ENCODE measurements at places on chromosomes 3 and 15.

GRCh38 chr3:52752045-52752660 lies 18.6 kb downstream of the NEK4 start:
- DNase-seq = no peak

GRCh38 chr3:120566243-120566975 lies 29.7 kb upstream of the NDUFB4 start:
- no peak for DNase-seq

DNA sequence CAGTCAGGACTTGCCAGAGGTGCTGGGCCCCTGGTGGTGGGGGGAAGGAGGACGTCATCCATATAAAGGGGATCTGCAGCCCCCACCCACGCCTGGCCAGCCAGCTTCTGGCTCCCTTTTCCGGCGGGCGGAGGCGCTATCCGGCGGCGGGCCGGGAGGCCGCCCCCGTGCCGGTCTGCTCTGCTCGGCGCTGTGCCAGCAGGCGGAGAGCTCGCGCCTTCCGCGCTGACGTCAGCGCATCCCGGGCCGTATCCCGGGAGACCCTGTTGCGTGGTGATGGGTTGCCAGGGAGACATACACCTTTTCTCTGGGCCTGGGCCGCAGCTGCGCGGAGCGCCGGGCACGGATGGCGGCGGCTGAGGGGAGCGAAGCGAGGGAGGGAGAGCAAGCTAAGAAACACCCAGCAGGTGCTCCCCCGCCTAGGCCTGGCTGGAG lies 1.1 kb downstream of the FAM131A start:
- DNase-seq = no peak

DNA sequence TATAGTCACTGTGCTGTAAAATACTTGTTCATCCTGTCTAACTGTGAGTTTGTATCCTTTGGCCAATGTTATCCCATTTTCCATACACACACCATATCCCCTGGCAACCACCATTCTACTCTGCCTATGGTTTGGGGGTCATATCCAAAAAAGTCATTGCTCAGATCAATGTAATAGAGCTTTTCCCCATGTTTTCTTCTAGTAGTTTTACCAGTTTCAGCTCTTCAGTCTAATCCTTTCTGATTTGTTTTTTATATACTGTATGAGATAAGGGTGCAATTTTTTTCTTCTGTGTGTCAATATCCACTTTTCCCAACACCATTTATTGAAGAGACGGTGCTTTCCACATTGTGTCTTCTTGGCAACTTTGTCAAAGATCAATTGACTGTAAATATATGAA lies 14.0 kb upstream of the DLG1 start:
- no peak for DNase-seq

DNA sequence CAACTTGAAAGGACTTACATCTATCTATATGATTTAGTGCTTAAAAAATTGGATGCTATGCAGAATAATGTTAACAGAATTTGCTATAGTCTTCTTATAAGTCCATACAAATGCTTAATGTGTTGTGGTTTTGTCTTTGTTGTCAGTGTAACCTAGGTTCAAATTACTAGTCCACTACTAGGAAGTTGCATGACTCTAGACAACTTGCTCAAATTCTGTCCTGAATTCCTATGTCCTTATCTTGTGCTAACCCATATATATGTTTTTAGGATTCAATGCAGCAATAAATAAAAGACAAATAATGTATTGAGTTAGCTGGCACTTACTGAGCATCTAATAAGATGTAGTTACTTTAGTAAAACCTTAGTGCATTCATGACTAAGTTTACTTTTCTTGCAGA lies 276.5 kb upstream of the KCNMB2 start:
- DNase-seq = no peak

- DNase-seq = no peak
Observed at GRCh38 chr15:80379693-80380092, 24.5 kb upstream of the ARNT2 start.

DNA sequence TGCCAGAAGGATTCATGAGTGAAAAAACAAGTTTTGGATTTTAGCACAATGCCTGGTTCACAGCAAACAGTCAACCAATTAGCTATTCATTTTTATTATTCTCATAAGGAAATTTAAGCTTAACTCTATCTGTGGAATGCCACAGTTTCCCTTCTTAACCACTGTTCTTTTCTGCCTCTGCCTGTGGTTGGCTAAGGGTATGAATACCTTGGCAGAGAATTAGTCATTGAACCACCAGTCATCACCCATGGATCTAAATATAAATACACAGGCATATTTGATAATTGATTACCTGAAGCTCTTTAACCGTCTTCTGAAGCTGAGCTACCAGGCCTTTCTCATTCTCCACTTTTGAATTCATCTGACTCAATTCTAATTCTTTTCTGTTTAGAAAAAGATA lies 79.9 kb downstream of the MYH15 start:
- DNase-seq = no peak

- DNase-seq = no peak
Observed at GRCh38 chr3:16801223-16801622, 83.5 kb upstream of the PLCL2 start.

- DNase-seq = no peak
Observed at GRCh38 chr15:75599401-75599800, 20.3 kb upstream of the PTPN9 start.

- no peak for DNase-seq
Observed at GRCh38 chr3:41888368-41889076, 73.4 kb downstream of the ULK4 start.

DNA sequence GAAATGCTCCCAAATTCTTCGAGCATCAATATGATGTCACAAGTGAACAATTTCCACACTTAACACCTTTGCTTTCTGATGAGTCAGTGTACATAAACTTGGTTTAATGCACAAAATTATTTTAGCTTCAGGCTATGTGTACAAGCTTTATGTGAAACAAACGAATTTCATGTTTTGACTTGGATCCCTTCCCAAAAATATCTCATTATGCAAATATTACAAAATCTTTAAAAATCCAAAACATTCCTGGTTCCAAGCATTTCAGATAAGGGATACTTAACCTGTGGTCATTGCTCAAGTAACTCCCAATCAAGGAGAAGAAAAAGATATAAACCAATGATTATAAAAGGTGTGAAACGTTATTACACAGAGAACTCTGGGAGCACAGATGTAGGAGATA lies 25.2 kb downstream of the RAB5A start:
- DNase-seq = no peak

GRCh38 chr3:48222616-48223513 lies at the start of gene CAMP:
Gene CAMP (plus strand): TSS chr3:48223495. CDS start chr3:48223512, 17 bp downstream.
- no peak for DNase-seq

DNA sequence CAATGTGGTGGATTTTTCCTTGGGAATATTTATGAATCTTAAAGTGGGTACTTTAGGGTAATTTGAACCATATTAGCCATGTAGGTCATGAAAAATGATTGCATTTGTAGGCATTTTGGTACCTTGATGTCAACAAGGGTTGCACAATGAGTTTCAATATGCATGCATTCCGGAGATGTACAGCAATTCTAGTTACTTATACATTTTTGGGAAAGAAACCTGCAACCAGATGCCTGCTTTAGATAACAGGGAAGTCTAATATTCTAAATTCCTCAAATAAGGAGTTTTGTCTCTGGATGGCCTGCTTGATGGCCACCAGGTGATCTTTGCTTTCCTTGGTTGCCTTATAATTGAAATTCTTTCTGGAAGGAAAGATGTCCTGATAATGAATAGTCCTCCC lies 240.5 kb upstream of the SETMAR start:
- DNase-seq = no peak

DNA sequence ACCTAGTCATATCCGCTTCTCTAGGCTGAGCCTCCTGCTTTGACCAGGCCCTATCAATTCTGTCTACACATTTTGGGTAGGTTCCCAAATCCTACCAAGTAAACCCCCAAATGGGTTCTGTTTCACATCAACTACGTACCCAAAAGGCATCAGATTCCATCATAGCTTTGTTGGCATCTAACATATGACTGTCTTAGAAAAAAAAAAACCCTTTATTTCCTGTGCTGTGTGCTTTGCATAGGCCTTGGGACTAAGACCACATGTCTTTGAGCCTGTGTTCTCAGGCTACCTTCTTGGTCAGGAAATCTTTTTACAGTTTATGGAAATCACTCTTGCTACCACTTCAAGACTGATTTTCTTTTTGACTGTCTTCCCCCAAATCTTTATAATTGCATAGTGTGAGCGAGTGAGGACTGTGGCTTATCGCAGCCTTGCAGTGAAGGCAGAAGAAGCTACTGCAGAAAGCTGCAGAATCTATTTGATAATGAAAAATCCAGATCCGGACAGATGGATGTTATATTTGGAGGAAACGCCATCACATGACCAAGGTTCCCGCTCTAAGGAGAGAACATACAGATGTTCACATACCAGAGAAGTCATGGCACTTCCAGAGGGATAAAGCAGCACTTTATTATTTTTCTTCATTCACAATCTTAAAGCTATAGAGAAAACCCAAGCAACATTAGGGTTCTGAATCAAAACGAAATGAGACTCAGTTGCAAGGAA lies 111.2 kb downstream of the EOMES start:
- no peak for DNase-seq

DNA sequence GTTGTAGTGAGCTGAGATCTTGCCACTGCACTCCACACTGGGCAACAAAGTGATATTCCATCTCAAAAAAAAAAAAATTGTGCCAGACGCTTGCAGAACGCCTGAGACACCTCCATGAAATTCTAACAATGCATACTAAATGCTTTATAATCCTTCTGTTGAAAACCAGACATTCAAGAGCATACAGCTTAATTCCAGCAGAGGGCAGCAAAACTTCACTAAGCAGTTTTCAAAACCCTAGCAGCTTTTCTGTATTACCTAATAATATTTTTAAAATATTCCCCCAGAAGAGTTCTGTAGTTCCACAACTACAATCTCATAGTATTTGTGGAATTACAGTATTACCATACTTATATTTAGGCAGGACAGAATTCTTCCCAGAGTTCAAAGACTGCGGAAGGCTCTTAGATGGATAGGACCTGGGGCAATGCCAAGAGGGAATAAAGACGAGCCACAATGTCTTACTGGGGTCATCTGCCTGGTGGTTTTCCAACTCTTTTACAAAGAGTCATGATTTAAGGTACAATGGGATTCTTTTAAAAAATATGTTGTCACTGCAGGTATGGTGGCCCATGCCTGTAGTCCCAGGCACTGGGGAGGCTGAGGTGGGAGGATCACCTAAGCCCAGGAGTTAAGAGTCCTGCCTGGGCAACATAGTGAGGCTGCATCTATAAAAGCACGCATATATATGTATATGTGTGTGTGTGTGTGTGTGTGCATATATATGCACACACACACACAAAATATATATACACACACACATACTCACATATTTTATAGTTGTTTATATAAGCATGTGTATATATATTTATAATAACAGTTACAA lies 19.6 kb upstream of the TASOR start:
- DNase-seq = peak; percentile 42

DNA sequence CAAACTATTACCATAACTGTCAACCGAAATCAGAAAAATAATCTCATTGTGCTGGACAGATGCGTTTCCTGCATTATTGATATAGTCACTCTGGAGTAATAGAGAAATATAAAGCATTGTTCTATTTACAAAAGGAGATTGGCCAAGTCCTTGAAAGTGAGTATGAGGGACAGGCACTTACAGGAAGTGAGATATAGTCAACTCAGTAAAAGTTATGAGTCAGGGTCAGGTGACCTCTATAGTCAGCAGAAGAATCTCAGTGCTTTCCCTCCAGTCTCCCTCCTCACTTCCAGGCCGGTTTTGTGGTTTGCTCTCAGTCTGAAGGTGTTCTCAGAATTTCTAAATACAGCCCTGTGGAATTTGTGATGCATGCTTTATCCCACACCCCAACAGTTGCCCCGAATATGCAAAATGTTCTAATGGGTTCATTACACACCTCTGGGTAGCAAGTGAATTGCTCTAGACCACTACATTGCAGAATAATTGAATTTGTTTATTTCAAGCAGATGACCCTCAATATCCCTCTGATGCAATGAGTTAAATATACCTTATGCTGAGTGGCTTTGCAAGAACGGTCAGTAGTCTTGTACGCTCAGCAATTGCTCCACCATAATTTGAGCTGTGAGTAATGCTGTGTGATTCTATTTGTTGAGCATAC lies 787.7 kb downstream of the MCTP2 start:
- no peak for DNase-seq

GRCh38 chr3:99803297-99803696 lies 14.4 kb upstream of the CMSS1 start:
- no peak for DNase-seq

- DNase-seq = no peak
Observed at GRCh38 chr3:1960506-1960905, 138.2 kb upstream of the CNTN4 start.

DNA sequence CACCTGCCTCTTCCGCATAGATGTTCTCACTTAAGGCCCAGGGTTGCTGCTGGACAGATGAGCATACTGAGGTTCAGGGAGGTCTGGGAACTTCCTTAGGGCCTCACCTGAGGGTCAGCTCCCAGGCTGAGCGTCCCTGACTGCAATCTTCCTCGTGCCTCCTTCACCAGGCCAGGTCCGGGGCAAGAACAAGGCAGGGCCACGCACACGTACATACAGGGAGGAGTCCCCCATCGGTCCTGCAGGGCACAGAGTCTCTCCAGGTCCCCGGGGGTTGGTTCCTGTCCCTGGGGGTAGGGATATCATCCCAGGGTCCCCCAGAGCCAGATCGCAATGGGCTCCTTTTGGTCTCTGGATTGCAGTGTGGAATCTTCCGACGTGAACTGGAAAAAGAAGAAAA lies 130.1 kb downstream of the LRRK1 start:
- no peak for DNase-seq

DNA sequence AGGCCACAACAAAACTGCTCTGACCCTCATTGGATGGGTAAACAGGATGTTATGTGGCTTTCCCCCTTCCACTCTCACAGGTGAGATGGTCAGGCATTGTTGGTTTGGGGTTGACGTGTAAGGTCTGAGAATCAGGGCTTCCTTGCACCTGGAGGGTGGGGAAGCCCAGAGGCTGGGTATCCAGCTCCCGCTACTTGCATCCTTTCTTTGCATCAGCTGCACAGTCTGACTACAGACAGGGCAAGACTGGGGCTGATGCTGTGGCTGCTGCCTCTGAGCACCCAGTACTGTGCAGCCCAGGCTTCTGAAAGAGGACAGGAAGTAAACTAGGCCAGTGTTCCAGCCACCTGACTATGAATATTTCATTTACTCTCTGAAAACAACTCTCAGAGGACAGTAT lies 58.0 kb upstream of the ATP2B2 start:
- no peak for DNase-seq

GRCh38 chr15:62809115-62809967 lies 233.2 kb upstream of the TPM1 start:
- no peak for DNase-seq

DNA sequence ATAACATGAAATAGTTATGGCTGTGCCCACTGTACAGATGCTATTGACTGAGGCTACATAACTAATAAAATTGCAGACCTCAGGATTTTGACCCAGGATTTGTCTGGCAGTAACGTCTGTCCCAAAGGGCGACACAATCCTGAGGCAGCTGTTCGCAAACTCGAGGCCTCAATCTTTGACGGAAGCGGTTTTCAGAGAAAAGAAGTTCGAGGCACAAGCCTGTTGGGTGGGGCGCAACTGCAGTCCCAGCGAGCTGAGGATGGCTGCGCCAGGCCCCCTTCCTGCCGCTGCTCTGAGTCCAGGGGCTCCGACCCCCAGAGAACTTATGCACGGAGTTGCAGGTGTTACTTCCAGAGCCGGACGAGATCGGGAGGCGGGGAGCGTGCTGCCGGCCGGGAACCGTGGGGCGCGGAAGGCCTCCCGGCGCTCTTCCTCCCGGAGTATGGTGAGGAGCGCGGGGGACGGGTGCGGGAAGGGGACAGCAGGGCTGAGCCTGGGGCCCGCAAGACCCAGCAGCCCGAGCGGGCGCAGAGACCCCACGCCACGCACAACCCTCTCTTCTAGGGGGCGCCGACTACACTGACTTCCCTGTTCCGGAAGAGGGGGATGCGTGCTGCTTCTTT lies at the start of gene PARP15:
TSS of gene PARP15 (plus strand) at position 242 of the 623 bp plus-strand sequence. CDS start at position 260, 18 bp downstream.
- DNase-seq = peak; percentile 57
